NB4 (cell line): ENCODE measurements at places on chromosomes 4 and X.

- DNase-seq: no peak
These were observed 1.5 kb upstream of the UGT2B17 start for GRCh38 chr4:68577590-68577989.

DNA sequence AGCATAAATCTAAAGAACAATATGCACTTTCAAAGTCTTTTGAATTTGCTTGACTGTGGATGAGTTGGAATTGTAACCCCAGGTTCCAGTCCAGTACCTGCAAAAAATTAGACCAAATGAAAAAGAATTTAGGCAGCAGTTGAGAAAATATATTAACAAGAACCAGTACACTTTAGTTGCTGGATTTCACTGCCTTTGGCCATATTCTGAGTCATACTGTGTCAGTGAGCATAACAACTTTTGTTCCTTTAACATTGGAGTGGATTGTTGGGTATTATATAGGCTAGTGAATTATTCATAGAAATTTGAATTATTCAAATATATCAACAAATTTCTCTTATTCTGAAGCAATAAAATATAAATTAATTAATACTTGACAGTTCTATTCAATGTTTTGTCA is 101.5 kb upstream of the SMAD1 start:
- DNase-seq: no peak

DNA sequence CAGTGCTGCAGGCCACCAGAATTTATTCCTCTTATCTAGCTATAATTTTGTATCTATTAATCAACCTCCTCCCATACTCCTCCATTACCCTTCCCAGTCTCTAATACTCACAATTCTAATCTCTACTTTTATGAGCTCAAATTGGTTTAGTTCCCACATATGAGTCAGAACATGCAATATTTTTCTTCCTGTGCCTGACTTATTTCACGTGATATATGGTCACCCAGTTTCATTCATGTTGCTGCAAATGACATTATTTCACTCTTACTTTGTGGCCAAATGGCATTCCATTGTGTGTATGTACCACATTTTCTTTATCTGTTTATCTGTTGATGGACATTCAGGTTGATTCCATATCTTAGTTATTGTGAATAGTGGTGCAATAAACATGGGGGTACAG is 483.5 kb downstream of the ACTRT1 start:
- DNase-seq: no peak

DNA sequence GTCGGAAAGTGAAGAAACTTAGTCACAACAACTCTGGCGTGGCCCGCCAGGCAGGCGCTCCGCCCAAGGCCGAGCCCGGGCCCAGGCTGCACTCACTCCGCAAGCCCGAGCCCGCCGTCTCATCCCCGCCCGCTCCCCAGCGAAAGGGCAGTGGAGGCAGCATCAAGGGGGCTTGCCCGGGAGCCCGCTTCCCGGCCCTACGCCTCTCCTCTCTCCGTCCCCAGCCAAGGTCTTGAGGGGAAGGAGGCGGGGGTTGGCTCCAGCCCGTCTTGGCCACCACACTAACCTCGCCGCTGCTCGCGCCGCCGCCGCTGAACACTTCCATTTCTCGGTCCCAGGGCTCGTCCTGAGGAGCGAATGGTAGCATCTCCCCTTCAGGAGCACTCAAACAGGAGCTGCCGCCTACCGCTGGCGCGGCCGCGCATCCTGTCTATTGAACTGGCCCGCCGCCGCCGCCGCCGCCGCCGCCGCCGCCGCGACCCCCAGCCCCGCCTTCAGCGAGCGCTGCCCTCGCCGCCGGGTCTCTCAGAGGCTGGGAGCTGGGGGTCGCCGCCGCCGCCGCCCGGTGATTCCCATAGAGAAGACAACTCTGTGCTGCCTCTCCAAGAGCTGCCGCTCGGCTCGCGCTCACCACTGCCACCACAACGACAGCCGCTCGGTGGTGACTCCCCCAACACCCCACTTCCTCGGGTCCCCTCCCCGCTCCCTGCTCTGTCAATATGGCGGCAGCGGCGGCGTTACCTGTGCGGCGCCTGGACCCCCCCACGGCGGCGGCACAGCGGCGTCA is at the start of gene RPS6KA6:
Gene RPS6KA6, minus strand, starts transcription at position 667 of the 787 bp plus-strand sequence. Its CDS starts 300 bp downstream, at position 367.
- DNase-seq: no peak

- DNase-seq: no peak
These were observed 181.5 kb downstream of the SHROOM3 start for GRCh38 chr4:76616526-76616925.

DNA sequence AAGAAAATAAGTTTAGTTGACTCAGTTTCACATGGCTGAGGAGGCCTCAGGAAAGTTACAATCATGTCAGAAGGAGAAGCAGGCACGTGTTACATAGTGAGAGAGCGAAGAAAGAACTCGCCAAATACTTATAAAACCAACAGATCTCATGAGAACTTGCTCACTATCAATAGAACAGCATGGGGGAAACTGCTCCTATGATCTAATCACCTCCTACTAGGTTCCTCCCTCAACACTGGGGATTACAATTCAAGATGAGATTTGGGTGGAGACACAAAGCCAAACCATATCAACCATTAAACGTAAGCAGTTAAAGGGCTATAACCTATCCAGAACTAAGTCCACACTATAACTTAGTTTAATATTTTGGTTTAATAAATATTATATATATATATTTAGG is 113.8 kb upstream of the ADGRL3 start:
- no peak for DNase-seq

DNA sequence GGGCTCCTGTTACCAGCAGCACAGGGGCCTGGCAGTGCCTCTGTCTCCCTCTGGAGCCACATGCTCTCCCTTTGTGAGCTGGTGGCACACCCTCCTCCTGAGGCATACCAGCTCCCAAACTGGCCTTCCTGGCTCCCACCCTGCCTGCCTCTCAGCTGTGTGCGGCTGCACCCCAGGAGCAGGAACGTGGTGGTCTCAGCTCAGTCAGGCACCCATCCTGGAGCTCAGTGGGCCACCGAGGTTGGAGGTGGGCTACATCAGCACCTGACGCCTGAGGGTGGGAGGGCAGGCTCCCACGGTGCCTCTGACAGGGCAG is 85.9 kb upstream of the NKX1-1 start:
- DNase-seq: no peak

DNA sequence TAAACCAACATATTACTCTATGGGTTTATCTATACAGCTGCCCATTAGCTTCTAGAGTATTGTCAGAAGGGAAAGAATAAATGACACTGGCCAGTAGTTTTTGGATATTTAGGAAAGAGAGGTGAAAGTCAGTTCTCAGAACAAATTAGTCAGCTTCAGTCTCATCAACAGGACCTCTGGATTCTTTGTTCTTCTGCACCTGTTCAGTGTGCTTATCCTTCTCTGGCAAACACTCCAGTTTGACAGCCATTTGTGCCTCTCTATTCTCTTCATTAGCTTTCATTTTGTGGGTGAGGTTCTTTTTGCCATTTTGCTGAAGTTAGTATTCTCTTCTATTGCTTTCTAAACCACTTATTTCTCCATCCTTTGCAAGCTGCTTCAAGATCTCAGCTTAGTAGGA is 107.0 kb downstream of the PCDH18 start:
- no peak for DNase-seq

DNA sequence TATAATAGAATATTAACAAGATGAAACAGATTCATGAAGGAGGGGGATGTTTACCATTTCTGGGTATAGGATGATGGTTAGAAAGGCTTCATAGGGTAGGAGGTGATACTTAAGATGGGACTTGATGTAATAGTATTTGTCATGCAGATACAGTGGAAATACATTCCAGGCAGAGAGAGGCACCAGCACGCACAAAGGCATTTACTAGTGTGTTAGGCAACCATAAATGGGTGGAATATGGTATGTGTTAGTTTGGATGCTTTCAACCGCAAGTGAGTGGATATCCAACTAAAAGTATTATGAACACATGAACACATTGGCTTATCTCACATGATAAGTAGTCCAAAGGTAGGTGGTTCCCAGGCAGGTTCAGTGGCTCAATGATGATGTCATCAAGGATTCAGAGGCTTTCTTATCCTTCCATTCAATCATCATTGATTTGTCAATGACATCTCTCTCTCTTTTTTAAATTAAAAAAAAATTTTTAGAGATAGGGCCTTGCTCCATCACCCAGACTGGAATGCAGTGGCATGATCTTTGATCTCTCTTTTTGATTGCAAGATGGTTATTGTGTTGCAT is 12.7 kb upstream of the STARD8 start:
- DNase-seq: no peak

DNA sequence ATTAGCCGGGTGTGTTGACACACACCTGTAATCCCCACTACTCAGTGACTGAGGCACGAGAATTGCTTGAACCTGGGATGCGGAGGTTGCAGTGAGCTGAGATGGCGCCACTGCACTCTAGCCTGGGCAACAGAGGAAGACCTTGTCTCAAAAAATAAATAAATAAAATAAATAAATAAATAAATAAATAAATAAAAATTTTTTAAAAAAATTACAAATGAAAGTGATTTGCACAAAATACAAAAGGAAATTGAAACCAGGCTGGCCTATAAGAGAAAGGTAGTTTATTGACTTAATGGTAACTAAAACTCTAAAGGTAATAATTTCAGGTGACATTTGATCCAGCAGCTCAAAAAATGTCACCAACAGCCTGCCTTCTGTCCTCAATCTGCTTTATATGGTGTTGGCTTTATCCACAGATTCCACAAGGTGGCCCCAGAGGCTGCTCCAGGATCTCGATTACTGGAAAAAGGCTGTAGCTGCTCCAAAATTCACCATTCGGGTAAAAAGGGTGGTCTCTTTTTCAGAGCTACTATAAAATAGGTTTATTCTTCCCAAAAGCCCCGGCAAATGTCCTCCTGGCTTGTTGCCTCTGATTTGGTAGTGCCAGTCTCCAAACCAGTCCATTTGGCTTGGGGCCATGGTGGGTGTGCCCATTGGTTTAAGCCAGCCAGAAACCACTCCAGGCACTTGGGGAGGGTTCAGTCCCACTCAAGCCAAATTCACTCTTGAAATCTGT is 61.4 kb upstream of the TRIM2 start:
- DNase-seq: peak; percentile 64

DNA sequence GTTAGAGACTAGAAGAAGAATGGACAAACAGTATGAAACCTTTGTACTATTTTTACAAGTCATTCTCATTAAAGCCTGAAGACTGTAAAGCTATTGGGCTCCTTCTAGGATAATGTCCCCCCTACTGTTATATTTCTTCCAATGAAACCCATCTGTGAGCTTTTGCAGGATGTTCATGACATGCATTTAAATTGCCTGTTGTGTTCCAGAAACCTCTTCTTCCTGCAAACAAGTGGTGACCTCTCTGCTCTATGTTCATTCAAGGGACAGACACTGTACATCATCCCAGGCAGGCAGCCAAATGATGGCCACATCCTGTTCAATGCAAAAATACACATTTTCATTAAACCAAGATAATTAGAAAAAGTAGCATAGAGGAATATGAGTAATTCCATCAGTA is 128.0 kb downstream of the C4orf33 start:
- no peak for DNase-seq

DNA sequence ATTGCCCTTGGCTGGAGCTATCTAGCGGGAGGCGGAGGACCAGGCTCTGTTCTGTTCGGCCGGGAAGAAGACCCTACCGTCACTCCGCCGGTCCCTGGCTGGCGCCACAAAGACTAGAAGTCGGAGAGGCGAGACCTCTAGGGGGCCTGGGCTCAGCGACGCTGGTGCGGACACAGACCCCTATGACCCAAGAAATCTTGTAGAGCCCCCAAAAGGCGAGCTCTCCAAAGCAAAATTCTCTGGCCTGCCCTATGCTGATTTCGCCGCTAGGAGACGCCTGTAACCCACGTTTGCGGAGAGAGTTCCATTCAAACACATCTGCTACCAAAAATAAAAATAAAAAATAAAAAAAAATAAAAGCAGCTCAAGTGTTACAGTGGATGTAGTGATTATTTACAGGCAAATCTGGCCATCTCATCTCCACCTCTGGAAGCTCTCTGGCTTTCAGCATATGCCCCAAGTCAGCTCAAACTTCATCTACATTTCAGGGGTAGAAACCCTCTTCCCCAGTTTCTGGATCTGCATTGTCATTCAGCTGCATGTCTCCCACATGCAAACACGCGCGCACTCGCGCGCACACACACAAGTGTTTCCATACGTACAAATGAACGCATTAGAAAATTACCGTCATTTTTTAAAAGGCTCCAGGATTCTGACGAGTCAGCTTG is 2.4 kb upstream of the PCDH10 start:
- DNase-seq: peak; percentile 25

GRCh38 chrX:57952320-57952678 is 42.0 kb upstream of the ZXDA start:
- DNase-seq: no peak

- no peak for DNase-seq
These were observed 216.6 kb downstream of the DCTD start for GRCh38 chr4:182700362-182701160.

DNA sequence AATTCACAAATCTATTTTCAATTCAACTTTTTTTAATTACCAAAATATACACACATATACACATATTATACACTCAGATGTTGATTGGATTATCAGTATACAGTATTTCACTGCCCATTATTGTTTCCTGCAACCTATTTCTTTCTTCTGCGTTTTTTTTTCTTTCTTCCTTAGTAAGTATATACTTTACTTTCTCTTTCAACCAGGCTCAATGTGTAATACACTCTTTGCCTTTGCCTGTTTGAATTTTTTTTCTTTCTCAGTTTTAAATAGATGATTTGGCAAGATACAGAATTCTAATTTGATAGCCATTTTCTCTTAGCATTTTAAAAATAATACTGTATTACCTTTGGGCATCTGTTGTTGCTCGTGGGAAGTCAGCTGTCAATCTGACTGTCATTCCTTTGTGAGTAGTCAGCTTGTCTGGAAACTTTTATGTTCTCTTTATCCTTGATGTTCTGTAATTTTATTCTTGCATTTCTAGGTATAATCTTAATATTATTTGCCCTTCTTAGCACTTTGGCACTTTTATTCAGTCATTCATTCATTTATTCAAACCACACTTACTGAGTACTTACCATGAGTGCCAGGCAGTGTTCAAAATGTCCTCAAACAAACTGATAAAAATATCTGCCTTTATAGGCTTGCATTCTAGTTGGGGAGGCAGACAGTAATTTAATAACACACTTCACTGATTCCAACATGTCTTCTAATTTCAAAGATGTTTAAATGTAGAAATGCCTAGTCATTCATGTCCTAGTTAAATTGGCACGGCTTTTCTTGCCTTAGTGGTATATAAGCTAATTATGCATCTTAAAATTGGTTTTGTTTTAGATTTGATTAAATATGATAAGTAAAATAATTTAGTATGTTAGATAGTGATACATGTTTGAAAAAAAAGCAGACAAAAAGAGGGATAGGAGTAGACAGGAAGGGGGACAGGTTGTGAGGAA is 3.7 kb downstream of the USP38 start:
- no peak for DNase-seq

GRCh38 chr4:7328913-7329638 is 105.7 kb downstream of the PSAPL1 start:
- DNase-seq: no peak

DNA sequence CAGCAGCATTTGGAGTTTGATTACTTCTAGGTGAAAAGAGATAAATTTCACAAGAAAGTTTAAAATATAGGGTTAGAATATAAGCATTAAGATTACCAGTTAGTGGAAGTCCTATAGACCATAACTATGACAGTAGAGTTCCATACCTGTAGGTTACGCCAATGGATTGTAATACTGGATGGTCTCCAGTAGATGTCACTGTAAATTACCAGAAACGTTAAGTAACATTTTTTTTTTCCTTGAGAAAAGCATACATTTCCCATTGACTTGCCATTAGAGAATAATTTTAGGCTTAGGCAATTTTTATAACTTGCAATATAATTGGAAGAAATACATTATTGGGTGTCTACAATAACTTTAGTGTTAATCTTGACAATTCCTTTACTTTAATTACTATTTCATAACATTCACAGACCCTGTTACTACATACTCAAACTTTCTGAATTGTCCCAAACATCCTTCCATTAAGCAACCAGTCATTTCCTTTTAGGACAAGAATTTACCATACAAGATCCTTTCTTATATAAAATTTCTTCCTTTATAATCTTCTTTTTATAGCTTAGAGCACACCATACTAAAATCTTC is 304.1 kb upstream of the TECRL start:
- DNase-seq: peak; percentile 38
